ENCODE measurements at places on chromosomes 5 and 9.

GRCh38 chr5:141935538-141935937 is 11.9 kb downstream of the DELE1 start:
- DNase-seq: no peak

GRCh38 chr5:5575461-5575860 is 153.0 kb downstream of the ICE1 start:
- no peak for DNase-seq

DNA sequence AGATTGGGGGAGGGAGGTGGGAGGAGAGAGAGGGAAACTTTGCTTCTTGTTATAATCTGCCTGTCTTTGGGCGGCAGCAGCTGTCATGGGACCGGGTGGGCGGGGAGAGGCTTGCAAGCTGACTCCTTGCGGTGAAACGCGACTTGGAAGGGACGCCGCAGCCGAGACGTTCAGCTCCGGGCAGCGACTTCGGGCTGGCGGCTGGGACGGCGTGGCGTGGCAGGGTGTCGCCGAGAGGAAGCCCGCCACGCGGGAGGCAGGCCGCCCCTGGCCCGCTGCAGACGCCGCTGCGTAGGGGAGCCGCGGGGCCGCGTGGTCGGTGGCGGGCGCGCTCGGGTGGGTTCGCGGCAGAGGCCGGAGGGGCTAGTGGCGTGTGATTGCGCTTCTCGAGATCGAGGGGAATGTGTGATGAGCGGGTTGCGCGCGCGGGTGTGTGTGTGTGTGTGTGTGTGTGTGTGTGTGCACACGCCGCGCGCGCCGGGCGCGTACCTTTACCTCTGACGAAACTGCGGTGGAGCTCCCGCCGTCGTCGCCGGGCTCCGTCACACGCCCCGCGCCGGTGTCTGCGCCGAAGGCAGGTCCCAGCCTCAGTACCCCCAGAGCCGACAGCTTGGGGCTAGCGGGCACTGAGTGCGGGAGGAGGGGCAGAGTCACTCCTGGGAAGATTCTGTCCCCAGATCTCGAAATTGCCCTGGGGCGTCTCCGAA is 1.7 kb downstream of the PPARGC1B start:
- peak; percentile 80 for DNase-seq

- DNase-seq: no peak
These were observed 156.0 kb downstream of the COL23A1 start for GRCh38 chr5:178434016-178434761.

GRCh38 chr5:11390291-11390767 is 513.9 kb downstream of the CTNND2 start:
- DNase-seq: no peak

DNA sequence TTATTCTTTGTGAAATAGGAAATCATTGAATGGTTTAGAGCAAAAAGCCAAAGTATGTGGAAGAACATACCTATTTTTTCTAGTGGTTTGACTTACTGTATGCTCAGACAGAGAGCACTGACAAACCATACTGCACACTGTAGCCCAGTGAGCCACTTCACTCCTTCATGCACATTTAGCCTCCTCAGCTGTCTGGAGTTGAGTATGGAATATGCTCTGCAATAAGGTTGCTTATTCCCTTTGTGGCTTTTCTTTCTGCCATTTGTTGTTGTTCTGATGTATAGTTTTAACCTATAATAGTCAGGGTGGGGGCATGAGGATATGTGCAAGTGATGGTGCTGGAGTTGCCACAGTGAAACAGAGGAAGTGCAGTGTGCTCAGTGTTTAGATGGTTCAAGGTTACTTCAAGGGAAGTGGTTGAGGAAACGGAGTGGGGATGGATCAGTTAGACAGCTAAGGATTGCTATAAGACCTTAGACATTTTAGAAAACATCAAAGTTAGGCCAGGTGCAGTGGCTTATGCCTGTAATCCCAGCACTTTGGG is 100.7 kb downstream of the CDC42SE2 start:
- DNase-seq: no peak

GRCh38 chr9:120030847-120031246 is 549.1 kb downstream of the CDK5RAP2 start:
- no peak for DNase-seq

DNA sequence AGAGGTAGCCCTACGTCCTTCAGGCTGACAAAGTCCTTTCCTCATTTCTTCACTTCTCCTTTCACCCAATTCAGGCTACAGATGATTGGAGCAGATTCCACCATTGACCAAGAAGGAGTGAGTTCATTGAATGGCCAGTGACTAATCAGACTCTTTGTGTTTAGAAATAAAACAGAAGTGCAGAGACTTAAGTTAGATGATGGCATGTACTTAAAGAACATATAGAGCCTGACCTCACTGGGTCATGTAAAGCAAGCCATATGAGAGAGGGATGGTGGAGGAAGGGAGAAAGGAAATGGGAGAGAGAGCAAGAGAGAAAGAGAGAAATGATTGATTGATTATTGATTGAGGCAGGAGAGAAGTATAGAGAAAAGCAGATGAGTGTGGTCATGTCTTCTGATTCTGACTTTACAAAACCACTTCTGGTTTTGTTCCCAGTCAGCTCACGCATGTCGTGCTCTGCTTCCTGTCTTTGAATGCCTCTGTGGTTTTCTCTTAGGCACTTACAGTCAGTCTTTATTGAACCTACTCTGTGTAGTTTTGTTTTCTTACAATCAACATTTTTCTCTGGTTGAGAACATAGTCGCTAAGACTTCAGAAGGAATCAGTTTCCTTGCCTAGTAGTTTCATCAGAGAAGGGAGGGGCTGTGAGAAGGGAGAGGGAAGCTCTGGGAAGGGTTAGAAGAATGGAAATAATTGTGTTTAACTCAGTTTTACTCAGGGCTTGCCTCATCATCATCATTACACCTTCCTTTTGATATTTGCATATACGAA is 149.2 kb upstream of the KLF9 start:
- DNase-seq: no peak

DNA sequence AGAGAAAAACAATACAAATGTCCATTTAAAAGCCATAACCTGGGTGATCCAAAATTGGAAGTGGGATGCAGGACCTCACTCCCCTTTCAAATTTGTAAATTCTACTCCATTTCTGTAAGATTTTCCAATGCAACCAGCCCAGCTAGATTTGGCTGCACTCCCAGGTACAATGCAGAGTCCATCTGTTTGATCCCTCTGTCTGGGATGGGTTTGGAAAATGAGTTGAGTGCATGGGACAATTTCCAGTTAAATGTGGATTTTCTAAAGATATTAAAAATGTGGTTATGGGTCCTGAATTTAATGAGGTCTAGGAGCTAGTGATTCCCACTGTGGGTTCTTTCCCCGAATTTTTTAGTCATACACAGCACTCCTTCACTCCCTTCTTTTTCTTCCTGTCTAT is 104.0 kb upstream of the ATP10B start:
- DNase-seq: no peak

GRCh38 chr5:180624587-180624986 is 24.8 kb downstream of the FLT4 start:
- DNase-seq: no peak

DNA sequence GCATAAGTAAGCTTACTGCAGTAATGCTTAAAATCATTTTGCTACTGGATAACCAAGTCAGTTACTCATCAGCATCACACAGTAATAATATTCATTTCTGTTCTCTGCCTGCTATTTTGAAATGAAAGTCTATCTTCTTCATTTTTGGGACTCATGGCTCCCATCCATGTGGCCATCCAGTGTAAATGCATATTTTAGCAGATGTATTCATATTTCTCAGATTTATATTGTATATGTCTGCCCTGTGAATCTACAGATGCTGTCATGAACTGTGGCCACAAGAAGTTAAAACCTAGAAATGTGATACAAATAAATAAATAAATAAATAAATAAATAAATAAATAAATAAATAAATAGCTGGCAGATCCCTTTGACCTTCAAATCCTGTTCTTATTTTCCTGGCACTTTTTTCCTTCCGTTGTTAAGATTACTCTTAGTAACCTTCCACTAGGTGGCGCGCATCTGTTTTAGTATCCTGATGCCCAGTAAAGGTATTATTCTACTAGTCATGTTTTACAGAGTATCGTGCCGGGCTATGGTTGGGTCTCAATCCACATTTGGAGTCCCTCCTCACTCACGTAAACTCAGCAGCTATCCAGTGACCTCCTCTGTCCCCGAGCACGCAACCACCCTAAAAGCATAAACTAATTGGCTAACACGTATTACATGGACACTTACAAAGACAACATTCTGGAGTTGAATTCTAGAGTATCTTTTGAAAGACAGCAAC is 79.2 kb upstream of the IL7R start:
- peak; percentile 81 for DNase-seq

GRCh38 chr5:6180231-6180872 is 198.0 kb downstream of the MED10 start:
- no peak for DNase-seq

DNA sequence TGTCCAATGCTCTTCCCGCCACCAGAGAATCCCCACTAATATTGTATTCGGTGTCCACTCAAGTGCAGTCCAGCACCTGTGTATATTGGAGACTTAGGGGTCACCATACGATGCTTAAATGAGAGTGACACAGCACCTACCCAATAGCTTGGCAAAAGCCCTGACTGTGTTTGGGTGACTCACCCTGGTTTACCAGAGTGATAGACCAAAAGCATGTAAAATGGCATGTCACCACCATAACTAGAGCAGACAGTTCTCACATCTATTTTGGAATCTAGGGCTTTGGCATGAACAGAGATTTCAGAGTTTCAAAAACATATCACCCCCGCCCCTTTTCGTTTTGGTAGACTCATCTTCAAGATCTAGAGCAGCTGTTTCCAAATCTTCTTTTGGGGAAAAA is 217.3 kb upstream of the RASEF start:
- DNase-seq: no peak

DNA sequence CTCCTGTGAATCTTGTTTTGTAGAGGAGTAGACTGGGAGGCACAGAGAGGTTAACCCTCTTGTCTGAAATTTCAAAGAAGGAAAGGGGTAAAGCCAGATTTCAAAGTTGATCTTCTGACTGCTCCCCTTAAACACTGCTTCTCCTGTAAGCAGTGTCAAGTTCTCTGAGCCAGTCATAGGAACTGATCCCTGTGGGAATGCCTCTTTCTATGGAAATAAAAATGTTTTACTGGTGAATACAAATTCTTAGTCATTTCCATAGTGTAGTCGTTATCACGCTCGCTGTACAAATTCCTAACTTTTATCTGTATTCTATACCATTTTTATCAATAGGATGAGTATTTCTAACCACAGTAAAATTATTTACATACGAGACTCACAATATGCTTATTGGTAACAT is 66.3 kb upstream of the PRRC1 start:
- no peak for DNase-seq

GRCh38 chr5:77292026-77292757 is 81.7 kb downstream of the PDE8B start:
- DNase-seq: no peak

DNA sequence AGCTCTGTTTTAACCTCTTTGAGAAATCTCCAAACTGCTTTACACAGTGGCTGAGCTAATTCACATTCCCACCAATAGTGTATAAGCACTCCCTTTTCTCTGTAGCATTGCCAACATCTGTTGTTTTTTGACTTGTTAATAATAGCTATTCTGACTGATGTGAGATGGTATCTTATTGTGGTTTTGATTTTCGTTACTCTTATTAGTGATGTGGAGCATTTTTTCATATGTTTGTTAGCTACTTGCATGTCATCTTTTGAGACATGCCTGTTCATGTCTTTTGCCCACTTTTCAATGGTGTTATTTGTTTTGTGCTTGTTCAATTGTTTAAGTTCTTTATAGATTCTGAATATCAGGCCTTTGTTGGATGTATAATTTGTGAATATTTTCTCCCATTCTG is 225.2 kb upstream of the TRPC7 start:
- DNase-seq: no peak

DNA sequence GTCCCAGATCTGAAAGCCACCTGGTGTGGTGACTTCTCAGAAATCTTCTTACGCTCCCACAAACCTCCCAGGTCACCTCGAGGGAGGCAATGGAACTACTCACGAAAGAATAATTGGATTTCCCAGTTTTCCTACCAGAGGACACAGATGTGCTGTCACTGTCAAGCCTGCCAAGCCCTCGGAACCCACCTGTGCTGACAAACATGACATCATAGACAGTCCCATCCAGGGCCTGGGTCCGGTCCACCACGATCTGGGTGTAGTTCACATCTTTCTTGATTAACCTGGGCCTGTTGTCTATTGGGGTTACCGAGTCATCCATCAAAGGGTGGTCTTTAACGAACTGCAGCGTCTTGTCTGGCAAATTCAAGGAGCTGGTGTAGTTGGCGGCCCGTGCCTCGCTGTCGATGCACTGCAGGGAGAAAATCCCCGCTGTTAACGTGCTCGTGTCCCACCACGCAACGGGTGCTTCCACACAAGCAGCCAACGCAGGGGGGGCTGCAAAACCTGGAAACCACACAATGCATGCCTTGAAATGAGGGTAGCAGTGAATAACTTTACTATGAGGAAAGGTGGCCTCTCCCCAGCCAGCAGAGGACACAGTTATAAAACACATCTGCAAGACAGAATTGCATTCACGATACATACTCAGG is 69.0 kb downstream of the SECISBP2 start:
- DNase-seq: no peak

DNA sequence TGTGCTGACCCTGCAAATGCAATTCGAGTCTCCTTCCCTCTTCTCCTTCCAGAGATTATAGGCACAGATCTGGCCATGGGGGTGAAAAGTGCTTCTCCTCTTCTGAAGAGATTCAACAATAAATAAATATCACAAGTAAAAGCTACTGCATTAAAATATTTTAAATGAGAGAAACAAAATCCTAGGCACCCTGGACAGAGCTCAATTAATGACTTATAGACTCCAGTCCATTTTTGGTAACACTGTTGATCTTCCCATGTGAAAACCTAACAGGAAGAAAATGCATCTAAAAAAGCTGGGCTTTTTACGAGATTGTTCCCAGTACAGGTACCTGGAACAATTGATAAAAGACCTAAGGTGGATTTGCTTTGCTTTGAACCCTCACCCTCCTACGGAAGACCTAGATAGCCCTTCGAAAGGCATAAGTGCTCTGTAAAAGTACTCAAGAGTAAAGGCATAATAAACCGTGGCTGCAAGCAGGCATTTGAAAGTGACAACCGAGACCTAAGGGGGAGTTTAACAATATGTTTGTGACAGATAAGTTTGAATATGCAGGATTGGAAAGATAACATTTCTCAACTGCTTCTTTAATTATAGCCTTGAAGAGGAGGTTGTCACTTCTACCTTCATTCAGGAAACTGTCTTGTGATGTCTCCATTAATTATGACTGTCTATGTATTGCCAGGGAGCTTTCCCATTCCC is 29.4 kb upstream of the MED10 start:
- no peak for DNase-seq

- no peak for DNase-seq
These were observed 330.7 kb downstream of the LRRC70 start for GRCh38 chr5:62909326-62909725.

GRCh38 chr5:42948961-42949347 is 91.2 kb downstream of the ANXA2R start:
- no peak for DNase-seq

GRCh38 chr5:62093976-62094375 is 212.0 kb upstream of the KIF2A start:
- DNase-seq: peak; percentile 30
